ENCODE measurements at places on chromosomes 12 and 14.
A peak's percentile ranks its signal among the peaks of the same experiment; 100 is the strongest.

GRCh38 chr12:68591734-68592418, 18.8 kb upstream of the RAP1B start:
- no peak for DNase-seq

DNA sequence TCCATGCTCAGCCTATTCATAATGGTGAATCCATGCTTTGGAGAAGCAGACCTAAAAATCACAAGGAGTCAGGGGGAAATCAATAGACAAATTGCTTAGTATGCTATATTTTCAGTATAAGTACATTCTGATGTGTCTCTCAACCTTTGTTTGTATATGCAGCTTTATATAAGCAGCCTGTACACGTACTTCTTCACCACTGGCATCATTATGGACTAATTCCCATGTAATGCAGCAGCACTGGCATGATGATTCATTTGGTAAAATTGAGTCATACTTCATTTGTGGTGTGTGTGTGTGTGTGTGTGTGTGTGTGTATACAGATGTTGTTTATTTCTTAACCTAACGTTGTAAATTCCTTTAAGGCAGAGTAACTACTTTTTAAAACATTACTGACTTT, 10.9 kb downstream of the DCP1B start:
- no peak for DNase-seq

DNA sequence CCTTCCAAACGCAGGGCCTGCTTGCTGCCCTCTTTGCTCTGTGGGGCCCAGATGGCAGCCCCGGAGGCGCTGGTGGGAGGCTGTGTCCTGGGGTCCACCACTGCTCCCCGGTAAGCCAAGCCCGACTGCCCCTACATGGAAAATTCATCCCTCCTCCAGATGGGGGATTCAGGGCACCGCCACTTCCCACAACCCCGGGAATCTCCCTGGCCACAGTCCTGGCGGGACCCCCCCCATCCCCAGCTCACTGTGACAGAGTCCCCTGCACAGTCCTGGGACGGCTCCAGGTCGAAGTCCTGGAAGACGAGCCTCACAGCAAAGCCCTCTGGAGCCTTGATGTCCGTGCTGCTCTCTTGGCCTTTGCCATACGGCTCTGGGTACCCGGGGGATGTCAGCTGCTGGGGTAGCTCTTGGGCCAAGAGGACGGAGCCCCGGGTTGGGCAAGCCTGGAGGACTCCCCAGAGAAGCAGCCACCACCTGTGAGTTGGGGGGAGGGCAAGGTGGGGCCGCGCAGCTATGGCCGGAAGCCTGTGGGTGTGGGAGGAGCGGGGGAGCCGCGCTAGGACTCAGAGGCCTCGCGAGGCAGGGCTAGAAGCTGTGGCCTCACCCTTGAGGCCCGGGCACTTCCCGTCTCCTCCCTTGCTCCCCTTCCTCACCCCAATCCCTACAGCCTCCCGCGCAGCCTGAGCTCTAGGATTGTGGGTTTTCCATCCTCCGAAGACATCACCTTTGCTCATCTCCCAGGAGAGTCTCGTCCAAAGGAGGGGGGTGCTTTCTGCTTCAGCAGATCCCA, 815 bp downstream of the C1RL start:
- DNase-seq: peak; percentile 66

GRCh38 chr12:74984631-74985030, 225.0 kb downstream of the KCNC2 start:
- no peak for DNase-seq

DNA sequence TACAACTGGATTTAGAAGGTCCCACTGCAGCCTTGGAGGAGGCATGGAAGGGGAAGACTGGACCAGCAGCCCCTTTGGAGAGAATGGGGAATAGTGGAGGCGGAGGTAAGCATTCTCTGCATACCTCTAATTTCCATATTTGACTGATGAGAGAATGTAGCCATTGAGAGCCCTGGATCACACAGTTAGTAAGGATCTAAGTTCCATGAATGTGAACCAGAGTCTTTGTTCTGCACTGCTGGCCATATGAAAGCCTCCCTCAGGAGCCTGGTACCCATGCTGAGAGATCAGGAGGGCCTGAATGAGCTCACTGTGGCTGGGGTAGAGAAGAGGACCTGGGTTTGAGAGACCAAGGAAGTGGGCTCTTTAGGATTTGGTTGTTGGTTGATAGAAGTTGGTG, 192.1 kb downstream of the TMEM132C start:
- no peak for DNase-seq

GRCh38 chr14:86892152-86892956, 1100.6 kb downstream of the GALC start:
- no peak for DNase-seq

- DNase-seq: no peak
These were observed 291.7 kb downstream of the ZFP36L1 start for GRCh38 chr14:68501171-68501570.

DNA sequence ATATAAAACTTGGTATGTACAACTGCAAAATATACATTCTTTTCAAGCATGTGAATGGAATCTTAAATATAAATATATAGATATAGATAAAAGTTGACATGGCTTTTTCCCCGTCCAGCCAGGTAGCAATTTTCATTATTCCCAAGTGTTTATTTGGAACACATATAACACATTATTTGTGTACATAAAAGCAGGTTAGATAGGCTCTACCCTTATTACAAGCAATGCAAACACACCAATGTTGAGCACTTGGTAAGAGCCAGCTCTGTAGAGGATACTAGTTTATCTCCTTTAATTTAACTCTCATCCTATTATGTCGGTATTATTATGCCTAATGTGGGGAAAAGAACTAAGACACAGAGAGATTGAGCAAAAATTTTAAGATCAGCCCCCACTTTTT, 7.0 kb upstream of the INSM2 start:
- no peak for DNase-seq

- DNase-seq: no peak
These were observed 27.8 kb upstream of the BMAL2 start for GRCh38 chr12:27304856-27305255.

GRCh38 chr14:99784508-99784907, 8.7 kb upstream of the EML1 start:
- no peak for DNase-seq

- DNase-seq: peak; percentile 50
These were observed 188.3 kb upstream of the C14orf180 start for GRCh38 chr14:104390941-104391901.

DNA sequence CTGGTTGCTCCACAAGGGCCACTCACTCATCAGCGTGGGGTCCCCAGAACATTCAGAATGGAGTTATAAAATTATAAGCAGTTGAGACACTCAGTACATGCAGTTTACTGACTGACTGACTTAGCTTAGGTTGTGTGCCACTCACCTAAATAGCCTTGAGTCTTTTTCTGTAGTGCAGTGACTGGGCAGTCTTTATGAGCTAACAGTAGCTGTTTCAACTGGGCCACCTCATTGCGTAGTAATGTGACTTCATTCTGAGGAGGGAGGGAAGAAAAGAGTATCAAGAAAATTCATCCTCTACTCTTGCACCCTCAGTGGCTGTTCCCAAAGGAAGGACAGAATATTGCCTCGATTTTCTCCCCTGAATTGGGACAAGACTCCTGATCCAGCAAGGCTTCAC, 15.8 kb upstream of the NPFF start:
- DNase-seq: no peak

DNA sequence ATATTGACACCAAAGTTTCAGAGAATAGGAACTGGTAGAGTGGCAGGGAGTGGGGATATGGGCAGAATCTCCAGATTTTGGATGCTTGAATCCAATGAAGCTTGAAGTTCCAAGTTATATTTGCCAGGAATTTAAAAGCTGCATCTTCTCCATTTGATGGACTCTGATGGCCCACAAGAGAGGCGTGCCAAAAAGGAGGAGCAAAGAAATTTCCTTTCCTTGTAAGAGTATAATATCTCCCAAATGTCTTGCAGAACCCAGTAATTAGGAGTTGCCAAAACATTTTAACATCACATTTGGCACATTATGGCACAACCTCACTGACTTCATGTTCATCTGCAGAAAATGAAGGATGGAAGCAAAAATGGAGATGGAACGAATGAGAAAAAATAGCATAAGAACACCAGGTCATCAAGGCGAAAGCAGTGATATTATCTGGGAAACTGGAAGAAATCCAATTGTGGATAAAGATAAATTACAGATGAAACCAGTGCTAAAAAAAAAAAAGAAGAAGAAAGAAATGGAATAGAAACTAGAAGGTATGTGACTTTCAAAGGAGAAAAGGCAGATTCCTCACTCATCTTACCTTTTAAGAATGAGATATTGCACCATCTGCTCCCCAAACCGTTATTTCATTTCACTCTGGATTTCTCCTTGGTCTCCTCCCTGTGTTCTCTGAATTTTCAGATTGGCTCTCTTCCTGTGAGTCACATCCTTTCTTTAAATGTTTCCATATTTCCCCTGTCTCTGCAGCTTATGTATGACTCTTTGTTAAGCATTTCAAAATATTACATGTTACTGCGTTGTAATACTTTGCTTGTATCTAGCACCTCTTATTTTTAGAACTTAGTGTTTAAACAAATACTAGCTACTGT, 13.5 kb upstream of the FLRT2 start:
- DNase-seq: no peak

DNA sequence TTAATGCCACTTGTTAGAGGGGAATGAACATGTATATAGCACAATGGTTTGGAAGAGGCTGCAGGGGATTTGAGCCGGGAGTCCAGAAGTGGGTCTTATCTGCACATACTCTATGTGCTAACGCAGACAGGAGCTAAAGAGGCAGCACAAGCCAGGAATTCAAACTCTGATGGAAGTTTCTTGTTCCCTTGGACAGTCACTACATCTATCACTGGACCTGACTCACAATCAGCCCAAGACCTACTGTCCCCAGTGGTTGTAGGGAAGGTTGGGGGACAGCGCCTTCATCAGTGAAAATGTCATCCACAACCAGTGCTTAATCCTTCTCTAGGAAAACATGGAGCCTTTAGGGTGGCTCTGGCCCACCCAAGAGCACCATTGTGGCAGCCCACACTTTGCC, 107.8 kb downstream of the GCH1 start:
- no peak for DNase-seq

GRCh38 chr14:91243074-91243471, 1.4 kb downstream of the GPR68 start:
- DNase-seq: no peak

DNA sequence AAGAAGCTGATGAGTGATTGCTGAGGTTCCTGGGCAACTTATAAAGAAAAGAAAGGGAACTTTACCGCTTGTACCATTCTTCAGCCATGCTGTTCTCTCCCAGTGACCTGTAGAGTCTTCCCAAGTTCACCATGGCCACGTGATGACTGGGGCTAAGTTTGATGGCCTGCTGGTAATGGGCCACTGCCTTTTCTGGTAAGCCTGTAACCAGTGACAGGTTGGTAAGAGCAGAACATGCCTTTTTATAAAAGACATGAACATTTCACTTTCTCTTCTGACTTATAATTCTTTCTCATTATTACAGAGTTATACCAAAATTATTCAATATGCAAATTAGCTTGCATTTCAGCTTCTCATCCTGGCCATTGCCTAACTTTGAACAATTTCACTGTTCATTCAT, 20.9 kb upstream of the OVCH1 start:
- no peak for DNase-seq

GRCh38 chr12:127235761-127236160, 1031.2 kb upstream of the TMEM132C start:
- DNase-seq: peak; percentile 11

DNA sequence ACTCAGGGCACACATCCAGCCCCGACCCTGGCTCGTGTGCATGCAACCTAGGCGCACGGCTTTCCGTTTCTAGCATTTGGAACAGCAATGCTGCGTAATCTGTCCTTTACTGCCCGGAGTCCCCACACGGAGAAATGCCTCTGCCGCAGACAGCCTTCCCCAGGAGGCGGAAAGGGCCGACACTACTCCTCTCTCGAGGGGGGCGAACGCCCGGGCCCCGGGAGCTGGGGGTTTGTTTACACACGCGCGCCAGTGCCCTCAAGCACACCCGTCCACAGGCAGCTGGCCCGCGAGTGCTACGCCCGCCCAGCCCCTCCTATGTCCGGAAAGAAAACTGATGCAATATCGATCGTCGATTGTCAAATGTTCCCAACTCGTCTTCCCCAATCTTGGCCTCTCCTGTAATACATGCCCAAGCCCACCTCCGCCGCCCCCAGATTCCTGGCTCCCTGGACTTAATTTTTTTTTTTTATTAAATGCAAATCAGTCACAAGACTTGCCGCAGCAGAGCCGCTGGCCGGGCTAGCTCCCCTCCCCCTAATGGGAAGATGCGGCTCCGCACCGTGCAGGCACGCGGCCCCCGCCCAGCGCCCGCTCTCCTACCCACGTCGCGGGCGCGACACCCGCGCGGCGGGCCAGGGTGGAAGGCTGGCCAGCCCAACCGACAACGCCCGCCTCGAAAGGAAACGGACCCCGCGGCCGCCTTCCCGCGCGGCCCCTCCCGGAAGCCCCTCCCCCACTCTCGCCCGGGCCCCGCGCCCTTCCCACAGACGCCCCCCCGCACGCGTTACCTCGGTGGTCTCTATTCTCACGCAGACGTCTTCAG, 642 bp downstream of the SLC38A2 start:
- peak; percentile 65 for DNase-seq

DNA sequence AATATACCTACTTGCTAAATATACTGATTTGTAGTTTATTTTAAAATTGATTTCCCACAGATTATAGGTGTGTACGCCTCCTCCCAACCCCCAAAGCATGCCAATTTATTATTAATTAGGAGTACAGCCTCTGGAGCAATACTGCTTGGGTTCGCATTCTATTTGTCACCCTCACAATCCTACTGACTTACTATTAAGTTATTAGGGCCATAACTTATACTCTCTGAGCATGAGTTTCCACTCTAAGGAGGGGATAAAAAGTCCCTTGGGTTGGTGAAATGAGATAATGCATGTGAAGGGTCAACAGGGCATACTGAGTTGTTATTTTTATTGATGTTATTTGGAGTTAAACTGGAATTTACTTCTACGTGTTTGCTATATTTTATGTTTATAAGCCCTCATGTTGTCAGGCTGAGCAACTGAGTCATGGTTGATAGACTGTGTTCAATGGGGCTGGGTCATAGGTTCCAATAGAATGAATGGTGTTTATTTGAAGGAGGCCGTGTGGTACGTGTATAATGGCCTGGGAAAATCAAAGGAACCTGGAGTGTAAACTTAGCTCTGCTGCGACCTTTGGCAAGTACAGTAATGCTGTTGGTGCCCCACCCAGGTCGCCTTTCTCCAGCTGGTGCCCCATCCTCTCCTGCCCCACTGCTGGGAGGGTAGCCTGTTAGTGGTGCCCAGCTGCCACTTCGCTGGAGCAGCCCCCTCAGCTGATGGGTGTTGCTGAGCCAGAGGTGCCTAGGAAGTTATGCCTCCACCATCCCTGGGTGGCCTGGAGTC, 99.3 kb upstream of the PTPRB start:
- DNase-seq: no peak

All from nephron progenitor cell (in vitro differentiated cells).